ENCODE measurements at places on chromosomes 5 and 9. TPM values are rescaled to one million over a fixed set of nuclear protein-coding genes. Genes with fewer than 3 reads are reported as not detected.

SEC24A gene
- 14.4 TPM for total RNA-seq

ZER1 gene
- 14.9 TPM for total RNA-seq

PAEP gene
- 0.25 TPM for total RNA-seq

FBLL1 gene
- 0.14 TPM for total RNA-seq

SAXO1 gene
- total RNA-seq = not detected

CHSY3 gene
- total RNA-seq = 0.07 TPM
